ENCODE measurements at places on chromosomes 12 and 14.

DNA sequence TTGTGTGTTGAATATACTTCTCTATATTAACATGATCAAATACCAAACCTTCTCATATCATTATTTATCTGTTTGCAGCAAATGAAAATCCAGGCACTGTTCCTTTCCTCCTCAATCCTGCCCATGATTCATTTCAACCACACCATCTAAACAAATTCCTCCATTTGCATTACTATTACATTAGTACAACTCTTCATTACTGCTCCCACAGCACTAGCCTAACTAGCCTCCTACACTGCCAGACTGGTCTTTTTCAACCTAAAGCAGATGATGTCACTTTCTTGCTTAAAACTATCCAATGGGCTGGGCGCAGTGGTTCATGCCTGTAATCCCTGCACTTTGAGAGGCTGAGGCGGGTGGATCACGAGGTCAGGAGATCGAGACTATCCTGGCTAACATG, 117.3 kb upstream of the MYF6 start:
- DNase-seq = no peak

GRCh38 chr12:74535536-74535935, 2.1 kb upstream of the ATXN7L3B start:
- no peak for DNase-seq

GRCh38 chr12:83850531-83850930, 1062.1 kb downstream of the SLC6A15 start:
- DNase-seq = no peak

DNA sequence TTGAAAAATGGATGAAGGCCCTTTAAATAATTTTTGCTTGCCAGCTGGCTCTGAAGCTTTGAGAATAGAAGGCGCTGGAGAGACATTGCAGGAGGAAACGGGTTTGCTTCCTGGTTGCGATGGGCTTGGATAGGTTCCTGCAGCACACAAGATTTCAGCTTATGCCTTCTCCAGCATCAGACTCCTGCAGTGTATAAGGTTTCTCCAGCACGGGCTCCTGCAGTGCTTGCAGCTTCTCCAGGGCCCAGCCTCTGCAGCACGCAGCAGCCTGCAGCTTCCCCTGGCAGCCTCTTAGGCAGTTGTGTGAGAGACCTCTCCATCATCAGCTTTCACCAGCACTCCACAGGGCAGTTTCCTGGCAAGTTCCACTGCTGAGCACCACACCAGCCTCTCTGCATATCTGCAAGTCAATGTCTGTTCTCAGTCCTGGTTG, 78.7 kb upstream of the ZDHHC17 start:
- DNase-seq = no peak

- no peak for DNase-seq
These were observed 465.8 kb downstream of the APAF1 start for GRCh38 chr12:99110868-99111267.

DNA sequence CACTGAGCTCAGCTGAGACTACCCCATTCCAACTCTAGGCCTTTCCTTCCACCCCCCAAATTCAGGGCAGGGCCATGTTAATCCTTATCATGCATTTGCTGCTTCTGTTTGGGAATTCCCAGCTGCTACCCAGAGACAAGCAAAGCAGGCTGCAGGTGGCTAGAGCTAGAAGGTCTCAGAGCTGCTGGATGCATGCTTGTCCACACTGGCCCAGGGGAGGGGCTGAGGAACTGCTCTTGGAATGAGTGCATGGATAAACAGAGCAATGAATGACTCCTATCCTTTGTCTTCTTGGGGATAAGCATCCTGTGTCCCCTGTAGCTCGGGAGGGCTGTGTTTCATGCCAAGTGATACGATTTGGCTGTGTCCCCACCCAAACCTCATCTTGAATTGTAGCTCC, 136.8 kb upstream of the NOS1 start:
- no peak for DNase-seq

All from T-helper 1 cell (primary cell).